ENCODE measurements at places on chromosomes 1 and 21.

DNA sequence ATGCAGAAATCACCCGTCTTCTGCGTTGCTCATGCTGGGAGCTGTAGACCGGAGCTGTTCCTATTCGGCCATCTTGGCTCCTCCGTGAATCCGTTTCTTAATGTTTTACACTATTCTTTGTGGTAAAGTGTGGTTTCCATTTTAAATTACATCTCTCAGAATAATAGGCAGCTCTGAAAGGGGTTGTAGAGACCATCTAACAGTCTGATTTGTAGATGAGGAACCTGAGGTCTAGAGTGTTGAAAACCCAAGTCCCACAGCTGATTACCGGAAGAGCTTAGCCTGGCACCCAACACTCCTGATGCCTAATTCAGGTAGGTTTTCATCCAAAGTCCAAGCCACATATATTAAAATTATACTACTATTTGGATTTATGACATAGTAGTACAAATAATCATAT is 144.0 kb downstream of the LEPR start:
- no peak for DNase-seq

- DNase-seq: no peak
These were observed 64.3 kb downstream of the TAS1R2 start for GRCh38 chr1:18795002-18795689.

DNA sequence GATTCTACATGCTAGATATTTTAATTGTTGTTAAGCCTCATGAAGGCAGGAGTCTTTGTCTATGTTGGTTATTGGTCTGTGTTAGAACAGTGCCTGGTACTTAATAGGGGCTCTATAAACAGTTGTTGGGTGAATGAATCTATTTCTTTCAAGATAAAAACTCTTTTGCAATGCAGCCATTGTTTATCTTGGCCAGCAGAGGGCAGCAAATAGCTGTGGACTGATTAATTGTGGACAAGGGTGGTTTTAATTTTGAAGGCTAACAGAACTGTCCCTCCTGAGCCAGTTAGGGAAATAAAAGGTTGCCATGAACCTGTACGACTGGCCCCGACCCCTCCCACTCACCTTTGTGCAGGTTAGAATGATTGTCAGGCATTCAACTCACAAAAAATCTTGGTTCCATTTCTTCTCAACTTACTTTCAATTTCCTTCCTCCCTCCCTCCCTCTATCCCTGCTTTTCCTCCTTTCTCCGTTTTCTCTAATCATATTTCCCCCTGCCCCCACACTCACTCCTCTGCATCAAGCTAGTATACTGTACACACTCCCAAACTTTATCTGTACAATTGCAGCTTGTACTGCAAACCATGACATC is 66.3 kb upstream of the DIRAS3 start:
- peak; percentile 30 for DNase-seq

DNA sequence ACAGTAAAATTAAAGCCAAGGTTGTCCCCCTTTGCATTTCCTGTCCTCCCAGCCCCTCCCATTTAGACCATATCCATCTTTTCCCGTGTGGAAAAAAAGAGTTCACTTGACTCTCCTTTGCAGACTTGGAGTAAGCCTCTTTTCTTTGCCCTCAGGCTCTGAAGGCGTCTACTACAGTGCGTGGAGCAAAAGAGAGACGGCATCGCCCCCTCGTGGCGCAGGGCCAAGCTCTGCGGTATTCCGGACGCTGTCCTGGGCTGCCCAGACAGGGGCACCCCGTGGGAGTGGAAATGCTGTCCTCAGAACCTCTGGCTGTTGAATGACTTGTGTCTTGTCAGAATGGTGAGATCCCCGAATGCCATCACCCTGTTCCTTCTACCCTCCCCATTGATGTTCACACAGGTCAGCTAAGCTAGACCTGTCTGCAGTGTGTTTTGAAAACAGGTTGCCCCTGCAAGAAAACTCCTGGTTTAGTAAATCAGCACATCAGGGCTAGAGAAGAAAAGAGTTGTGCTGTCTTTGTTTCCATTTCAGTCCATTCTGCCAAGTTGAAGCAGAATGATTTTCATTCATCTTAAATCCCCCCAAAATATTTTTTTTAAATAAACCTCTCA is 12.3 kb upstream of the GJA8 start:
- DNase-seq: peak; percentile 30

DNA sequence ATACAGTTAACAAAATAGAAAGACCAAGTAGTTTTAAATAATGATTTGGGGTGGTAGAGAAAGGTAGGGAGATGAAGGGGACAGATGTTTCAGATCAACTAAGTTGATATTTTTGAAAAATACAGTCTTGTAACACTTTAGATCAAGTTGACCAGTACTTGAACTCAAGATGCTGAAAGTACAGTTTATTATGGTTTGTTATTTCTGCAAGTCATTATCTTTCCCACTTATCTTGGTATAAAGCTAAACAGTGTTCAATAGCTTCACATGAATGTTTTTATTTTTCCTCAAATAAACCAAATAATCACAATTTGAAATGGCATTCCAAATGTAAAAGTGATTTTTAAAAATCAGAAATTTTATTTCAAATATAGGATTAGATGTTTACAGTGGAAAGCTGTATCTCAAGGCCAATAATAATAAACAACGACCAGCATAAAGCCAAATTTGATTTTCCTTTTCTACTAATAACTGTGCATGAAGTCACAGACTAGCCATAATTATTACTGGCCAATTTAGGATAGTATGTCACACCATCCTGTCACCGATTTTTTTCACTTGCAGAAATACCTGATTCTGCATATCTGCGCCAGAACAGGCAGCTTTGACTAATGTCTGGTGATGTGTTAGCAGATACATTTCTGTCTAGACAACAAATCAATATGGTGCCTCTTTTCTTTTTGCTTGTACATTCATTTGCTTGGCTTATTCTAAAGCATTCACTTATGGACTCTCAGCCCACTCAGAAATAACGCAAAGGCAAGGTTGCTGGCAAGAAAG is 320.2 kb downstream of the TM2D1 start:
- no peak for DNase-seq

- no peak for DNase-seq
These were observed 75.5 kb upstream of the GPR88 start for GRCh38 chr1:100462326-100463025.

DNA sequence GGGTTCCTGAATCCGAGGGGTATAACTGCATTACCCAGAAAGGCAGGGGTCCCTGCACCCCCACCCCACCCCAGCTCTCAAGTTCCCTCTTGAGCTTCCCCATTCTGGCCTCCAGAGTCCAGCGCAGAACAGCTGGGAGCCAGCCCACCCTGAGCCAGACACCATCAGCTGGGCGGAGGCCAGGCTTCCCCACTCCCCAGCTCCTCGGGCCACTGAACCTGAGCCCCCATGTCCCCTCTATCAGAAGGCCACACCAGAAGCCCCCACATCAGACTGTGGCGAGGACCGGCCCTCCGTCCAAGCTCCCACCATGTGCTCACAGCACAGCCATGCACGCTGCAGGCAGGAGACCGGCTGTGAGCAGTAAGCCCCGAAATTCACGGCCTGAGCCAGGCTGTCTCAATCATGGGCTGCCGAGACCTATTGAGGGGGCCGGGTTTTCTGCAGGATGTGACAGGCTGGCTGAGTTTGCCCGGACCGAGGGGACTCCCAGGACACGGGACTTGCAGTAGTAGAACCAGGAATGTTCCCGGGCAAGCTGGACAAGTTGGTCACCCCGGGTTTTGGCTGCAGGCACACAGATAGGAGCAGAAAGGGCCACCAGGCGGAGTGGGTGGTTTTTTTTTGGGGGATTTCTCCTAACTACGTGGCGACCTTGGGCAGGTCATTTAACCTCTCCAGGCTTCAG is 25.5 kb upstream of the TNFRSF1B start:
- peak; percentile 40 for DNase-seq

DNA sequence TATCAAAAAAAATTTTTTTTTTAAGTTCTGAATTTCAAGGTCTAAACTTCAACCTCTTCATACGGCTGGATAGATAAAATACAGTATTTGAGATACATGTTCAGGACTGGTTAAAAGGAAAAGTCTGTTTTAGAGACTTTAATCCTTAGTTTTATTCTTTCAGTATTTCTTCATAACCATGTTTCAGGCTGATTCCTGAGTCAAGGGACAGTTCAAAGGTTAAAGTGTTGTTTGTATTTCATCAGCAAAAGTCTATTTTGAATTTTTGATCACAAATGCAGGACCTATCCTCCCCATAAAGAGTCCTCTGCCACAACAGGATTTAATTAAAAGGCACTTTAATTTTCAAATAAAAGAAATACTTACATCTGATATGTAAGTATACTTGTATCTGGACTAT is 53.5 kb downstream of the SELENOF start:
- DNase-seq: no peak

DNA sequence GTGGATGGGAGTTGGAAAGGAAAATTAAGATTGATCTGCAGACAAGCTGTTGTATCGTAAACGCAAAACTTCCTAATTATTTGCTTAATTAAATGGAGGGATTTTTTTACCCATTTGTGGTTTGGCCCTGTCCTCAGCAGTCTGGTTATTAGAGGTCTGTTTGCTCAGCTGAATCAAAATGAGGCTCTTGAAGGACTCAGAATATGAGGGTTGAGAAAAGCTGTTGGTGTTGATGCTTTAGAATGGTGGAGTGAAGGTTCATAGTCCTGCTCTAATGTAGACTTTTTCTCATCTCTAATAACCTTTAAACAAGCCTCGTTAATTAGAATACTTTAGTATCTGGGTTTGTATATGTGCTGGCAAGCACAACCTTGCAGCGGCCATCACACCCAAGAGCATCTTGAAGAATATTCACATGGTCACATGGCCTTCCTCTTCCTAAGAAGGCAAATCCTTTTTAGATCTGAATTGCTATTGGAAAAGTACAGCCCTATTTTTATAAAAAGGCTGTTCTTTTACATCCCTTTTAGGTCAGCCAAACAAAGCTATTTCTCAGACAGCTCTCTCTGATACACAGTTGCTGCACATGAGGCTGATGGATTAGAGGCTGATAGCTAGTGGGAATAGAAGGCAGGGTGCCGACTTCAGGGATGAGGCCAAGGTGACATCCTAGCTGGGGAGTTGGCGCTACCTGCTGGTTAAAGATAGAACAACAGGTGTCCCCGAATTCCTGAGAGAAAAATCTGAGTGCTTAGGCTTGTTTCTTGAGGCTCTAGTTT is 53.8 kb downstream of the MACF1 start:
- DNase-seq: peak; percentile 73

DNA sequence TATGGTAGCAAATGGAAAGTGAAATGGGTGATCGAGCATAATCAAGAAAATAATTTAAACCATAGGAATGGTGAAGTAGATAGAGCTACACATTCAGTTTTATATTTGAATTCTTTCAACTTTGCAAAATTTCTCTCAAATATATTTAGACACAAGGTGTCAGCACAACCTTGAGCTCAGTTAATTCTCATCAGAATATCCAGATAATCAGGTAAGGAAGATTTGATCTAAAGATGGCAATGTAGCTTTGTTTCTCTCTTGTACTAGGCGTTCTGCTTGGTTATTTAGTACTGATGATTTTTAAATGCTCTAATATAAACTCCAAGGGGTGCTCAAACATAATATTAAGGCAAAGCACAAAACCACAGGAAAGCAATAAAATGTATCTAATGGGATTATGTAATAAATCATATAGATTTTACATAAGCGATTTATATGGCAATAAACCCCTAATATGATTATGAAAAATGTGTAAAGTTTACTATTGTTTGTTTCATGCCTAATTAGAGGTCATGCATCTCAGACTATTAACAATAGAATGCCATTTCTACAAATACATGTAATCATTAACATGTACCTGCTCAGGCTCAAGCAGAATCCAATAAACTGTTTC is 32.4 kb upstream of the SERTAD4 start:
- DNase-seq: no peak

DNA sequence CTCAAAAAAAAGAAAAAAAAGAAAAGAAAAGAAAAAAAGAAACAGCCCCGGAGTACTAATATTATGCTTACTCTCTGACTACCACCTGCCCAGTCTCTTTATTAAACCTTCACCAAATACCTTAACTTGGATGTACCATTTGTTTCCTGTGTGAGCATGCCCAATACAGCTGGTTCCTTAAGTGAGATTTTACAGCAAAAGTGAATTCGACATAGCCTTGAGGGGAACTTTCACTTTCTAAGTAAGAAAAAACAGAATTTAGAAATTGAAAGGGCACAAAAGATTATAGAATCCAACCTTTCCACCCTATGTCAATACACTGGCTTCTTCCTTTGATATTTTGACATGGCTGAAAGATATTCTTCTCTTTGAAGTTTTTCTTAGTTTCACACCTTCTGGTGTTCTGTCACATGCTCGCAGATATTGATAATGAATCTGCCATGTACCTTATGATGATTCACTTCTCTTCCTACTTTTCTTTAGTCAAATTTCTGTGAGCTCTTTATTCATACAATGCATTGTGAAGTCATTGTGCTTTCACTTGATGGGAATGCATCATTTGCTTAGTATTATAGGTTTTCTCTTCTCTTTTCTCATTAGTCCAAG is 5.2 kb upstream of the GIPC2 start:
- DNase-seq: no peak

GRCh38 chr1:179599623-179600249 is 8.1 kb downstream of the TDRD5 start:
- no peak for DNase-seq

DNA sequence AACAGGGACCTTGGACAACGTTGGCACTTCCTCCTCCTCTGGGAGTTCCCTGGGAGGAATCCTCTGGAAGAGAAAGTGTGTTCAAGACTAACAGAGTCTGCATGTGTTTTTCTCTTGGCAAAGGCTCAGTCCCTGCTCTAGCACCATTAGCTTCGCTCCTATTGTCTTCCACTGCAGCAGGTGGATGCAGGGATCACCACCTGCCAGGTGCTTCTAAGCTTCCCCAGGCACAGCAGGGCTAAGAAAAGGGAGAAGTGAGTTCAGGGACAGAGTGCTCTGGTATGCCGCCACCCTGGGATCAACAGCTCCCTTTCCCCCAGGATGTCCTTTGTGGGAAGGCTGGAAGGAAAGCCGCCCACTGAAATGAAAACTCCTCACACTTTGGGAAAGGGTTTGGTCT is 43.9 kb upstream of the IL20 start:
- DNase-seq: no peak

DNA sequence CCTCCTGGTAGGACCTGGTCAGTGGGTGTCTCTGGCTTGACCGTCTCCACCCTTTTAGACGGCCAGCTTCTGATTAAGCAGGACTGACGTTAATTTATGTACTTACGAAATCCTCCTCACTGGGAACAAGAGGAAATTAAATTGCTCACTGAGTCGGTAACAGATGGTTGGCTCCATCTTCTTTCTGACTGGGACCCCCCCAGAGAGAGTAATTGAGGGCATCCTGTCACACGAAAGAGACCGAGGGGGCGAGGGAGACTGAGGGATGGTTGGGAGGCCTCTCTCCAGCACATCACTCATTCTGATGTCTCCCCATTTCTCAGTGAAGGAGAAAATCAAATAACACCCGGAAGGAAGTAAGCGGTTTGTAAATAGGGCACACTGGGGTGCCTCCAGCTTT is 104.8 kb downstream of the OMA1 start:
- DNase-seq: no peak

GRCh38 chr1:23627069-23627735 is 64.4 kb upstream of the RPL11 start:
- DNase-seq: no peak

Measured in CD8-positive, alpha-beta memory T cell (primary cell).